ENCODE measurements at places on chromosomes 5 and 9.

GRCh38 chr5:158709279-158709678 is 390.4 kb downstream of the EBF1 start:
- DNase-seq = no peak

- no peak for DNase-seq
These were observed 28.6 kb downstream of the UGCG start for GRCh38 chr9:111925017-111925770.

DNA sequence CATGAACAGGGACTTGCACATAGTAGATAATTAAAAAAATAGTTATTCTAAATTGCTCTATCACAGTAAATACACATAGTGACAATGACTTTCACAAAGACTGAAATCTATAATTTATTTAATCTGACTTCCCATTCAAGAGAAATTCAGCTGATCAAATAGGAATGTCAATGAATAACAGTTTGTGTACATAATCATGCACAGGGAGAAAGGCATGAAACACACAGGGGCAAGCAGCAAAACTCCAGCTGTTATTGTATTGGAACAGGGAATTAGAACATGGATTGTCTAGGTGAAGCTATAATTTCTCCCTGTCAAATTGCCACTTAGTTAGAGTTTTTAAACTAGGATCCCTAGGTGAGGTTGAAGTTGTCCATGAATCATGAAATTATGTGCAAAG is 99.9 kb downstream of the HCN1 start:
- no peak for DNase-seq

GRCh38 chr5:179315356-179315890 is 29.8 kb downstream of the ADAMTS2 start:
- DNase-seq = no peak

GRCh38 chr5:172868436-172868923 is 34.4 kb downstream of the ERGIC1 start:
- no peak for DNase-seq

DNA sequence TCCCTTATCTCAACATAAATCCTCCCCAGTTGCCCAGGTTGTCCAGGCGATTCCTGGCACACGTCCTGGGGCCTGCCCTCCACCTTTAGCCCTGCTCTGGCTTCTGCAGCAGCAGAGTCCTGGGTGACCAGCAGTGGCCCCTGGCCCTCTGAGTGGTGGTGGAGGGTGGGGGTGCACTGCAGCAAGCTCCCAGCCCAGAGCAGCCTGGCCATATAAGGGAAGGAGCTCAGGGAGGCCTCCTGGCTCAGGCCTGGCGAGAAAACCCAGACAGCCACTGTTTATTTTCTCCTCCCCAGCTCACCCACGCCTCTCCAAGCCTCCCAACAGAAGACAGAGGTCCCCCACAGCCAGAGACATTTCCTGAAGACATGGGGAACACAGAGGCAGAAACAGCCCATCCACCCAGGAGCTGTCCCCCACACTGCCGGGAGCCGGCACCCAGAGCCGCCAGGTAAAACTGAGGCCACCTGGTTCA is 44.7 kb upstream of the IL17B start:
- DNase-seq = no peak

DNA sequence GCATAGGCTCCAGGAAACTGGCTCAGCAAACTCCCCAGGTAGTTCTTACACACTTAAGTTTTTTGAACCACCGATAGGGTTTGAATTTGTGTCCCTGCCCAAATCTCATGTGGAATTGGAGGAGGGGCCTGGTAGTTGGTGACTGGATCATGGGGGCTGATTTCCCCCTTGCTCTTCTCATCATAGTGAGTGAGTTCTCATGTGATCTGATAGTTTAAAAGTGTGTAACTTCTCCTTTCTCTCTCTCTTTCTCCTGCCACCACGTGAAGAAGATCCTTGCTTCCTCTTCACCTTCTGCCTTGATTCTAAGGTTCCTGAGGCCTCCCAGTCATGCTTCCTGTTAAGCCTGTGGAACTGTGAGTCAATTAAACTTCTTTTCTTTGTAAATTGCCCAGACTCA is 22.4 kb upstream of the HACD4 start:
- DNase-seq = no peak

- no peak for DNase-seq
These were observed 7.1 kb upstream of the TMEM215 start for GRCh38 chr9:32776201-32776600.
